ENCODE measurements at places on chromosomes 12 and 14. TPM values are rescaled to one million over a fixed set of nuclear protein-coding genes. Genes with fewer than 3 reads are reported as not detected.
A peak's percentile ranks its signal among the peaks of the same experiment; 100 is the strongest.

GRCh38 chr14:49796025-49796424, 28.1 kb downstream of the KLHDC2 start:
- peaks cover 15% of the 10 kb centered on the region for H3K36me3 ChIP-seq
- H3K27ac ChIP-seq: no peak overlapping the region
- no peaks in the 10 kb centered on the region for H3K27me3 ChIP-seq
- no peak overlapping the region for H3K4me3 ChIP-seq
- no peak for DNase-seq

GRCh38 chr12:52539083-52539820, 13.7 kb downstream of the KRT71 start:
- no peak for DNase-seq
- H3K27ac ChIP-seq: no peak overlapping the region
- H3K27me3 ChIP-seq: peaks cover 2% of the 10 kb centered on the region

- H3K27me3 ChIP-seq: no peaks in the 10 kb centered on the region
- no peaks in the 10 kb centered on the region for H3K4me1 ChIP-seq
- no peak for DNase-seq
- no peak overlapping the region for H3K27ac ChIP-seq
- H3K4me3 ChIP-seq: no peak overlapping the region
- H3K36me3 ChIP-seq: no peaks in the 10 kb centered on the region
Observed at GRCh38 chr14:47153746-47154145, 502.2 kb upstream of the RPL10L start.

GRCh38 chr12:117522559-117522958, 161.1 kb upstream of the NOS1 start:
- H3K27me3 ChIP-seq: no peaks in the 10 kb centered on the region
- no peaks in the 10 kb centered on the region for H3K36me3 ChIP-seq
- DNase-seq: no peak
- H3K4me1 ChIP-seq: no peaks in the 10 kb centered on the region
- H3K27ac ChIP-seq: no peak overlapping the region

DNA sequence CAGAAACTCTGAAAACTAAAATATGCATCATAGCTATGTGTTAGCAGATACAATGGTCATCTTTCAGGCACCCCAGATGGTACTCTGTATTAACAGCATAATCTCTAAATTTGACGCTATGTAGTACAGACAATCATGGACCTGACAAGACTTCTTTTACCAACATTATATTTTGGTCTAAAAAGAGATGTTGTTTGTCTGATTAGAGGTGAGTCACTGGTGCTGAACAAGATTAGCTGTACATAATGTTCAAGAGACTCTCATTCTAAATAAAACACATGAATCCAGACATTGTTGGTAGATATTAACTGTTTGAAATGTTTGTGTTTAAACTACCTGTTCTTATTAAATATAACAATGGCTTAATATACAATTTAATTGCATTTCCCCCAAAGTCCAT, 146.4 kb upstream of the LMNTD1 start:
- DNase-seq: no peak
- no peak overlapping the region for H3K27ac ChIP-seq
- no peak overlapping the region for H3K4me3 ChIP-seq
- no peaks in the 10 kb centered on the region for H3K36me3 ChIP-seq

GRCh38 chr14:20711685-20712084, 23.1 kb downstream of the ANG start:
- no peaks in the 10 kb centered on the region for H3K36me3 ChIP-seq
- H3K27ac ChIP-seq: no peak overlapping the region
- H3K4me3 ChIP-seq: no peak overlapping the region
- H3K4me1 ChIP-seq: no peaks in the 10 kb centered on the region

DNA sequence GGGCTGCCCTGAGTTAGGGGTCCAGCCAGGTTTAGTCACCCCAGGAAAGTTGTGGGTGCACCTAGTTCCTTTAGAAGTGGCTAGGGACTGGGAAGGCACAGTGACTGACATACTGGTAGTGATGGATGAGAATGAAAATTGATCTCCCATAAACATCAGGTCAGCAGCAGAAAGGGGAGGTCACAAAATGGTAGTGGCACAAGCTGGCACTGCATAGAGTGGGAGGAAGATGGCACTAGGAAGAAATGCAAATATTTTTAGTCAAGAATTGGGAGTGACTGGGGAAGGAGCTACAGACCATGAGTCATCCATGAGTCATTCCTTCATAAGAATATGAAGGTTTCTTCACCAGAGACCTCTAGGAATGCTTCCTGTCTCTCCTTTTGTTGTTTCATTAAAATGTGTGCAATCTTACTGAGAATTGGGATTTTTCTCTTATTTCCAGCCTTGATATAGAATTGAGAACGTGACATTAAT, 198.3 kb upstream of the AMIGO2 start:
- no peaks in the 10 kb centered on the region for H3K36me3 ChIP-seq
- peak overlapping the region; percentile 68 for H3K27ac ChIP-seq
- H3K4me3 ChIP-seq: no peak overlapping the region
- no peaks in the 10 kb centered on the region for H3K27me3 ChIP-seq

DNA sequence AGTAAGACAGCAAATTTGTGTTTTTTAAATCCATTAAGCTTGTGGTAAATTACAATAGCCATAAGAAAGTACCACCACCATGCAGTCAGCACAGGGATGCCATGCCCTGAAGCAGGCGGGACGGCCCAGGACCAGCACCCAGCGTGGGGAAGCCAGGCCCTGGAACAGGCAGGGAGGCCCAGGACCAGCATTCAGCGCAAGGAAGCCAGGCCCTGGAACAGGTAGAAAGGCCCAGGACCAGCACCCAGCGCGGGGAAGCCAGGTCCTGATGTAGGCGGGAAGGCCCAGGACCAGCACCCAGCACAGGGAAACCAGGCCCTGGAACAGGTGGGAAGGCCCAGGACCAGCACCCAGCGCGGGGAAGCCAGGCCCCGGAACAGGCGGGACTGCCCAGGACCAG, 13.2 kb downstream of the CHFR start:
- H3K27me3 ChIP-seq: no peaks in the 10 kb centered on the region
- H3K27ac ChIP-seq: no peak overlapping the region
- DNase-seq: no peak
- no peaks in the 10 kb centered on the region for H3K4me1 ChIP-seq
- peaks cover 14% of the 10 kb centered on the region for H3K36me3 ChIP-seq

The SMOC1 gene
- 1.9 TPM for polyA plus RNA-seq

All from small intestine (tissue), 16 donors.